ENCODE measurements at places on chromosomes 7 and 10. TPM values are rescaled to one million over a fixed set of nuclear protein-coding genes. Genes with fewer than 3 reads are reported as not detected.

Gene PIK3CG
- total RNA-seq = 0.09 TPM

Gene PLPP4
- total RNA-seq = 0.46 TPM

Gene GJD4
- not detected for total RNA-seq

Gene NFE2L3
- 3.1 TPM for total RNA-seq

Gene VAX1
- total RNA-seq = not detected

Gene CADPS2
- 16.4 TPM for total RNA-seq

Gene PDZD7
- total RNA-seq = 1.1 TPM

Gene VWDE
- total RNA-seq = not detected

Gene FOXI2
- total RNA-seq = not detected

Gene CUL2
- 30.6 TPM for total RNA-seq
